ENCODE measurements at places on chromosomes 3 and 15. TPM values are rescaled to one million over a fixed set of nuclear protein-coding genes. Genes with fewer than 3 reads are reported as not detected.

PLSCR5 gene
- total RNA-seq = not detected

MYLK gene
- total RNA-seq = 15.5 TPM

GRCh38 chr15:29677871-29678461, 144.3 kb downstream of the TJP1 start:
- DNase-seq = no peak

GRCh38 chr15:72994534-72995177, 57.6 kb upstream of the NEO1 start:
- DNase-seq = no peak

- DNase-seq = no peak
These were observed 29.9 kb downstream of the TMEM40 start for GRCh38 chr3:12729051-12729651.

DNA sequence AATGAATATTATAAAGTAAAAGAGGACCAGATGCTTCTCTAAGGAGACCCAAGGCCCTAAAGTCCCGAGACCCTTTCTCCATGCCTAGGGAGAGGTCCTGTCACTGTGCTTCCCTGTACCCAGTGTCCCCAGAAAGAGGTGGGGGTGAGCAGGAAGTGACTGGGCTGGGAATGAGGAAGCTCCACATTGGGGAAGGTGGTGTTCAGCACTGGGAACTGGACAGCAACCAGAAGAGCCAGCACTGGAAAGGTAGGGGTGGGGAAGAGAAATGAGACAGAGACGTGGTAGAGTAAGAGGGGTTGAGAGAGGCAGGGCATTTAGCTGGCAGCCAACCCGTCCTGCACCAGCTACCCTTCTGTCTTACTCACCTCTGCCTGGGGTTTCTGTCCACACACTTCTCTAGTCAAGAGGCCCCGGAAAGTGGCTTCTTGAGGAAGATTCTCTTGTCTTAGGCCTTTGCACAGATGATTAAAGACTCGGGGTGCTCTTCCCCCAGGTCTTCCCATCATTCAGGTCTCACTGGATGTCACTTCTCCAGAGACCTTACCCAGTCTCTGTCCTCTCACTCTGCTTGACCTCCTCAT, 12.2 kb downstream of the RRP9 start:
- no peak for DNase-seq

DNA sequence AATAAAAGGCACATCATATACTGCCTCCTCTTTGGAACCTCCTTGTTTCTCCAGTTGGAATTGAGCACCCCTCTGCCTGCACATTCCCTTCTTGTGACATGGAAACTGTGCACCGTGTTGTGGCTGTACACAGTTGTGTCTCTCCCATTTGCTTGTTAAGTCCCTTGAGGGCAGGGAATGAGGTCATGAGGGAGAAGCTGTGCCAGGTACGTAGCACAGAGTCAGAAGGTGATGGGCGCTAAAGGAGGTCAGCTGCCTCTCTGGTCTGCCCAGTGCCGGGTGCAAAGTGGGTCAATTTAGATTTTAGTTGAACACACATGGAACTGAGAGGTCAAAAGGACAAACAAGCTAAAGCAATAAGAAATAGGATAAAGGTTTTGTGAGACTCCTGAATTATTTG, 124.4 kb downstream of the FAM43A start:
- DNase-seq = no peak

DNA sequence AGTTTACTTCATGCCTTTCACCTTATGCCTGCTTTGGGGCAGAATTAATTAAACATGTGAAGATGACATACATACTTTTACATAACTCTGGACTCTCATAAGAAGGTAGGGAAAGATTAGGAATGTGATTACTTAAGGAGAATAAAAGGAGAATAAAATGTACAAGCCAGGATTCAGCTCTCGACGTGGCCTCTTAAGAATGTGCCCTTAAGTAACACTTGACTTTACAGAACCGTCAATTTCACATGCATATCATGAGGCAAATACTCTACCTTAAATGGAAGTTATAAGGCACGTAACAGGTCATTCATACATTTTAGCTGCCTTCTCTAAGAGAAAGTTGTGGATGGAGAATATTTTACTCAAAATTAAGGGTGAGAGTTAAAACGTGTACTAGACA, 263.7 kb upstream of the LMCD1 start:
- DNase-seq = no peak

TXNRD3 gene
- 3.4 TPM for total RNA-seq

- DNase-seq = no peak
These were observed 61.6 kb downstream of the SPSB4 start for GRCh38 chr3:141112686-141113297.

- no peak for DNase-seq
These were observed 262.4 kb downstream of the CPNE4 start for GRCh38 chr3:131772269-131773026.

DNA sequence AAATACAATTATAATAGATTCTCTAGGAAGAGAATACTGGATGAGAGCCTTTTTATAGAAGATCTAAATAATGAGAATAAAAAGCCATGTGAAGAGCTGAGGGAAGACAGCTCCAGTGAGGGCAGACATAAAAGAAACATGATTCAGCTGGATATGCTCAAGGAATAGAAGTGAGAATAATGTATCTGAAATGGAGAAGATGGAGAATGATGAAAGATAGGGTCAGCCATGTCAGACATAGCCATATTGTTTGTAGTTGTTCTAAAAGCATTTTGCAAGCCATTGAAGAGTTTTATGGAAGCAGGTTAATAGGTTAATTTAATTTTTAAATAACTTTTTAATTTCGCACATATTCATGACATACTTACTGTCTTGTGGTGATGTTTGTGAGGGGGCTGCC, 713.5 kb upstream of the ARPP21 start:
- no peak for DNase-seq

GRCh38 chr15:48432688-48433087, 101.5 kb downstream of the DUT start:
- no peak for DNase-seq

DNA sequence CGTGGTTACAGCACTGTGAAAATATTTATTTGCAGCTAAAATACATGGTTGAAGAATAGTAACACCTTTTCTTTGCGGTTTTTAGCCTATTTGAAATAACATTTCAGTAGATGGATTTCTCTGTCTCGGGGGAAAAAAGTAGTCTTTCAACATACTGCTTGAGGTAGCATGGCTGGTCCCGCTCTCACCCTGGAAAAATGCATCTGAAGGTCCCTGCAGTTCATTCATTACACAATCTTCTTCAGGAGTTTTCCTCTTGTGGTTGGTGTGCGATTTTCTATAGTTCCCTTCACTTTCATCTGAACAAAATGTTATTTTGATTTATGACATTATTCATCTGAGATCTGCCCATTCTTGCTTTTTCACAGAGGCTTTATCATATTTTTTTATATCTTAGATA, 75.9 kb downstream of the STRIT1 start:
- DNase-seq = no peak

- DNase-seq = no peak
These were observed 16.9 kb downstream of the SLC24A1 start for GRCh38 chr15:65638681-65639089.

- DNase-seq = no peak
These were observed 84.5 kb downstream of the ATP2B2 start for GRCh38 chr3:10420745-10421475.

DNA sequence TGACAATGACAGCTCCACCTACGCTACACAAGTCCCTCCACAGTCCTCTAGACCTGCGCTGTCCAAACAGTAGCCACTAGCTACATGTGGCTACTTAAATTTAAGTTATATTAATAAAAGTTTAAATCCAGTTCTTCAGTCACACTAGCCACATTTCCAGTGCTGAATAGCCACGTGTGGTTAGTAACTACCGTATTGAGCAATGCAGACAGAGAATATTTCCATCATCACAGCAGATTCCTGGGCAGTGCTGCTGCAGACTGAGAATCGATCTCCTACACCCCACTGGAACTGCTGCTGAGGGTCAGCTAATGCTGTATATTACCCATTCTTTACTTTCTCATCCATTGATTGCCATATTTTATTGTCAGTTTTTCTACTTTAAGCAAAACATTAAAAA, 40.9 kb downstream of the HDC start:
- no peak for DNase-seq

RBMS3 gene
- total RNA-seq = 5.4 TPM

- DNase-seq = no peak
These were observed 62.1 kb downstream of the NR2F2 start for GRCh38 chr15:96392380-96393208.

DNA sequence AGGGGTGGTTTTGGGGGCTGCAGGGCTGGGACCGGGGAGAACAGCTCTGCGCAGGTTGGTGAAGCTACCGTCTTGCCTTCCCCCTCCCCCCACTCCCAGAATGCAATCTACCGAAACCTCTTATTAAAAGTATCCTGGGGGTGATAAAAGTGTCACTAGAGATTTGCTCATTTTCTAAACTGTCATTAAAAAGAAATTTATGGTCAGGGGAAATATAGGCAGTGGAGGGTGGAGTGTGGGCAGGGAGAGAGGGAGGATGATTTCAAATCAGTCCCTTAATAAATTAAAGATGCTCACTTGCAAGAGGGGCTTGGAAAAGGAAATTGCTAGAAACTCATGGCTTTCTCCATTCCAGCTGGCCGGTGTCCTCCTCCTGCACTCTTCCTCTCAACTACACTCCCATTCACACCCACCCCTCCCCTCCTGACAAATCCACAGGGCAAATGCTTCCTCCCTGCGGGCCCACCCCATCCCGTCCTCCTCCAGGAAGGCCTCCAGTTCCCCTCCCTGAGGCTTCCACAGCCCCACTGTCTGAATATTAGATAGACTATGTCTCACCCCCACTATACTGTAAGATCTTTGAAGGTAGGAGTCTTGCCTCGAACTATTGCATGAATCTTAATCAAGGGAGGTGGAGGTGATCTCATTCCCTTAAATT, 83.9 kb downstream of the TLE3 start:
- DNase-seq = no peak

TMOD2 gene
- 4.9 TPM for total RNA-seq

DNA sequence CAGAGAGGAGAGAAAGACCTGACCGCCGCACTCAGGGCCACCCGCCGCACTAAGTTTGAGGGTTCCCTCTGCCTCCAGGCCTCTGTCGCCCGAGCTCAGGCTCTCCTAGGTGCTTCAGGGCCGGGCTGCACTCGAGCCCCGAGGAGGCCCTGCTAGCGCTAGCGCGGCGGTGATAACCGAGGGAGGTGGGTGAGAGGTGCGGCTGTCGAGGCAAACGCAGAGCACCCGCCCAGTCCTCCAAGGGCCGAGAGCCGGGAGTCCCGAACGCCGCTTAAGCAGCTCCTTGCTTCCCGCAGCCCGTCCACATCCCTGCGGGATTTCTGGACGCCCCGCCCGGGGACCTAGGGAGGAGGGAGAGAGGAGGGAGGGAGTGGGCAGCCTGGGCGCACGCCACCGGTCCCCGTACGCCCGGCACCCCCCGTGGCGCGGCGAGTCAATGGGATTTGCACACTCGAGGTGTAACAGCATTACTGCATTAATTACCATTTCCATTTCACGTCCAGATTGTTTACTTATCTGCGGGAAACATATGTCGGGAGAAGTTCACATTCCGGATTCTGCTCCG, 6.8 kb downstream of the SOX14 start:
- peak; percentile 78 for DNase-seq

GRCh38 chr3:154510780-154511179, 80.8 kb upstream of the GPR149 start:
- no peak for DNase-seq

DNA sequence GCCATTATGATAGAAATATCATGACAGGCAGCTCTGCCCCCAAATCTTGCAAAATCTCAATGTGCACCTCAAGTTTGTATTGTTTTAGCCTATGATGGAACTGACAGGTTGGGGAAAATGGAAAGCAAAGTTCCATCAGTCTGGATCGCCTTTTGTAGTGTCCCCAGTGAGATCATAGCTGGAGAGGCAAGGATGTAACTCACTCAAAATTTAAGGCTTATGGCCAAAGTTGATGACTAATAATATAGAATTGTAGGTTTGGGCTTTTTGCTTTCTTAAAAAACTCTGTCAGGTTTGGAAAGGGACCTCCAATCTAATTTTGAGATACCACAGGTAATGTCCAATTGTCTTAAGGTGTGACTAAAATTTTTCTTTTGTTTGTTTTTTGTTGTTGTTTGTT, 1.4 kb upstream of the ACP3 start:
- no peak for DNase-seq

GRCh38 chr15:70197945-70198361, 100.2 kb upstream of the TLE3 start:
- DNase-seq = no peak

DNA sequence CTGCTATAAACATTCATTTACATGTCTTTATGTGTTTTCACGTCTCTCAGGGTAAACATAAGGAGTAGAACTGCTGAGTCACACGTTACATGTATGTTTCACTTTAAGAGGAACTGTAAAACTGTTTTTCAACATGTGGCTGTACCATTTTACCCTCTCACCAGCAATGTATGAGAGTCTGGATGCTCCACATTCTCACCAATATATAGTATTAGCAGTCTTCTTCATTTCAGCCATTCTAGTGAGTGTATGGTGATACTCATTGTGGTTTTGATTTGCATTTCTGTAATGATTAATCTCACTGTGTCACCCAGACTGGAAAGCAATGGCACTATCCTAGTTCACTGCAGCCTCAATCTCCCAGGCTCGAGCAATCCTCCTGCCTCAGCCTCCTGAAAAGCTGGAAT, 37.1 kb downstream of the PHC3 start:
- no peak for DNase-seq

- DNase-seq = peak; percentile 23
These were observed 10.5 kb downstream of the ACOX2 start for GRCh38 chr3:58526515-58526957.

DNA sequence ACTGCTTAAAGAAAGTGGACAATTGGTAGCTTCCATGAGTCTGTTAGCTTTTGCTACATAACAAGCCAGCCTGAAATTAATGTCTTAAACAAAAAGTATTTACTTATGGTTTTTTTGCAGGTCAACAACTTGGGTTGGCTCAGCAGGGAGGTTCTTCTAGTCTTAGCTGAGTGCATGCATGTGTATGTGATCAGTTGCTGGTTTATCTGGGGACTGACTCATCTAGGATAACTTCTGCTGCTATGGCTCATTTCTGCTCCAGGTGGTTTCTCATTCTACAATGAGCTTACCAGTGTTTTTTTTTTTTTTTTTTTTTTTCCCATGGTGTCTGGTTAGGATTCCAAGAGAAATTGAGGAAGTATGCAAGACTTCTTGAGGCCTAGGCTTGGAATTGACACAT, 244.7 kb downstream of the NSUN3 start:
- no peak for DNase-seq

DNA sequence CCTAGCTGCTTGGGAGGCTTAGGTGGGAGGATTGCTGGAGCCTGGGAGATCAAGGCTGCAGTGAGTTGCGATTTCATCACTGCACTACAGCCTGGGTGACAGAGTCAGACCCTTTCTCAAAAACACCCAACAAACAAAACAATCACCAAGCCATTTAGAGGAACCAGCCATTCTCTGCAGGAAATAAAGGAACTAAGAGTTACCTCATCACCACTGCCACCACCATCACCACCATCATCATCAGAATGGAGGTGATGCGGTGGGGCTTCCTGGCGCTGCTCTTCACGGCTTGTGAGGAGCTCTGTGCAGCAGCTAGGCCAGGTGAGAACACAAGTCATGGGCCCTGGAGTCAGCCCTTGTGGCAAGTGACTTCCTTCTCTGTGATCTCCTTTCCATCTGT, 37.7 kb upstream of the KLHL25 start:
- DNase-seq = no peak

GABRR3 gene
- total RNA-seq = not detected
